ENCODE measurements at places on chromosomes 7 and 10.

- DNase-seq, result no peak
Measured at GRCh38 chr7:24301703-24302102, 17.7 kb downstream of the NPY start.

DNA sequence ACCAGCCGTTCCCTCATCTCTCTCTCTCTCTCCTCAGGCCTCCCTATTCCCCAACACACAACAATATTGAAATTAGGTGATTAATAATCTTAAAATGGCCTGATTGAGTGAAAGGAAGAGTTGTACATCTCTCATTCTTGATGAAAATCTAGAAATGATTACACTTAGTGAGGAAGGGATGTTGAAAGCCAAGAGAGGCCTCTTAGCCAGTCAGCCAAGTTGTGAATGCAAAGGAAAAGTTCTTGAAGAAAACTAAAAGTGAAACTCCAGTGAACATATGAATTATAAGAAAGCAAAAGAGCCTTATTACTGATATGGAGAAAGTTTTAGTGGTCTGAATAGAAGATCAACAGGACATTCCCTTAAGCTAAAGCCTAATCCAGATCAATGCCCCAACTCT, 695.1 kb downstream of the GRID1 start:
- no peak for DNase-seq

GRCh38 chr7:155579565-155579964, 33.2 kb upstream of the CNPY1 start:
- no peak for DNase-seq

GRCh38 chr10:79420974-79421688, 24.3 kb downstream of the ZCCHC24 start:
- no peak for DNase-seq

- no peak for DNase-seq
Measured at GRCh38 chr10:120011359-120012130, 119.0 kb downstream of the SEC23IP start.

DNA sequence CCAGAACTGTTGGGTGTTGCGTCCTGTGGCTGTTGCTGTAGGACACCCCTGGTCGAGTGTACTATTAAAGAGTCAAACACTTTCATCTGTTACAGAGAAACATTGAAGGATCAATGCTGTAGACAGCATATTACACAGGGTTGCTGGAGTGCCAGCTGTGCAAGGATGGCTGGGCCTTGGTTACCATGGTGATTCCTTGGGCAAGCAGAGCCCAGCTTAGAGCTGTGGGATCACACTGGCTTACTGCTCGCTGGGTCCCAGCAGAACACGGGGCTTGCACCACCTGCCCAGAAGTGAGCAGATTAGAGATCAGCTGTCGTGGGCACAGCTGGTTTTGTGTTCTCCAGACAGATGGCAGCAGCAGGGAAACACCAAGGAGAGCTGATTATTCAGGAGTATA, 76.0 kb downstream of the GPR141 start:
- no peak for DNase-seq

- DNase-seq, result no peak
Measured at GRCh38 chr7:92025260-92025659, 84.6 kb downstream of the AKAP9 start.

DNA sequence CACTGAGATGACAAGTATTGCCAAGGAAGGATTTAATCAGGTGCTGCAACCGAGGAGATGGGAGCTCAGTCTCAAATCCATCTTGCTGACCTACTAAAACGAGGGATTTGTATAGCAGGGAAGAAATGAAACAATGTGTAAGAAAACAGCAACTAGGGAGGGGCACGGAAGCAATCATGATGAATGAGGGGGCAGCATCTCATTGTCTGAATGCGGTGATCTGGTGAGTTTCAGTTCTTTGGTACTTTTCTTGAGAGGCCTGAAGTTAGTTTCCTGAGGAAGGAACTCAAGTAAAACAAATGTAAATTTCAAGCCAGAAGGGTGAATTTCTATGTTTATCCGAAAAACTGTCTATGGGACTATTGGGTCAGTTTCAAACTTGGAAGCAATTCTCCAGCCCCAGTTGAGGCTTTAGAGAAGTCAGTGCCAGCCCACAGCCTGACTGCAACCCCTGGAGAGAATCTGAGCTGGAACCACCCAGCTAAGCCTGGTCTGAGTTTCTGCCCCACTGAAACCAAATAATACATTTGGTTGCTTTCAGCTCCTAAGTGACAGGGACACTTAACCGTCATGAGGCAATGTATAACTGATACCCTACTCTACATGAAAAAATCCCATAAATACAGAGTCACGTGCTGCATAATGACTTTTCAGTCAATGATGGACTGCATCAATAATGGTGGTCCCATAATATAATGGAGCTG, 45.8 kb upstream of the TNS3 start:
- DNase-seq, result no peak

GRCh38 chr7:78066599-78066998, 268.0 kb downstream of the PHTF2 start:
- no peak for DNase-seq

- DNase-seq, result no peak
Measured at GRCh38 chr7:44574287-44574872, 672 bp upstream of the DDX56 start.

DNA sequence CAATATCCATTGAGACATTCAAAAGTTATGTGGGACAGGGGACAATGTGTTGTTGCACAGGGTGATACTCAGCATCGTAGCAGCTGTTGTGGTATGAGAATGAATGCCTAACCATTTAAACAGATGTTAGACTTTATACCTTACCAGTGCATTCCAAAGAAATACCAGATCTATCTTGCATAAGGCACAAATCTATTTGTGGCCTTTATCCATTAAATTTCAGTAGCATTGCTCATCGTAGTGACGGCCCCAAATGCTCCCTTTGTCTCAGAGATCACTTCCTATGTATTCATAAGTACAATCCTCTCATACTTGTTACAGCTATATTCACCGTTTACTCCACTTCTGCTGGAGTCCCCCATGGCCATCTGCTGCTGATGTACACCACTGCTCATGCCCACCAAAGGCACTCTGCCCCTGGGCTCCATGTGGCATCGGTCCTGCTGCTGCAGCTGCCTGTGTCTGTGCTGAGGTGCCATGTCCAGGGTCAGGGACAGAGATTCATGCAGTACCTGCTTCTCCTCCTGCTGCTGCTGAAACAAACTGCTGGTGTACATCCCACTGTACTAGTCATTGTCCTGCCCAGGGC, 96.3 kb downstream of the CPED1 start:
- DNase-seq, result no peak

DNA sequence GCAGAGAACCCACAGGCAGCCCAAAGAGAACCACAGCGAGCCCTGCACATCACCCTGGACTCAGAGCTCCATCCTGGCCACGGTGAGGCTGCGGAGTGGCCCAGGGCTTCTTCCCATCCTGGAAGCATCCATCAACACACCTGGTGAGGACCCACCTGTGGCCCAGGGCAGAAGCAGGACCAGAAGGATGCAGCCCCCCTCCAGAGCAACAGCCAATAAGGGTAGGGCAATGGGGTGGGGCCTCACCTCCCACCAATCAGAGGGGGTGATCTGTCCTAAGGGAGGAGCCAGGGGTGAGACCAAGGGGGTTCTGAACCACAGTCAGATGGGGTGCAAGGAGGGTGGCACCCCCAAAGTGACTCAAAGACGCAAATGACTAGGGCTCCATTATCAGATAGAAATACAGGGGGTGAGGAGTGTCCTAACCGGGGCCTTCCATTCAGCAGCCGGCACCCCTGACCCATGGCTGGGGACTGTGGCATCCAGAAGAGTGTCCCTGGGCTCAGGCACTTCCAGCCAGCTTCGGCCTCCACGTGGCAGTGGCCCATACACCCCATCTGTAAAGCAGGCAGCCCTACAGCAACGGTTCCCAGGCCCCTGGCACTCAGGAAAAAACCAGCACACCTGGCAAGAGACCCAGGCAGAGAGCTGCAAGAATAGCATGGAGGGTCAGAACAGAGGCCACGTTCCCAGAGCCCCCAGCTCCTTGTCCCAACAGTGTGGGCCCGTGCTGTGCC, 36.9 kb downstream of the STK32C start:
- no peak for DNase-seq

DNA sequence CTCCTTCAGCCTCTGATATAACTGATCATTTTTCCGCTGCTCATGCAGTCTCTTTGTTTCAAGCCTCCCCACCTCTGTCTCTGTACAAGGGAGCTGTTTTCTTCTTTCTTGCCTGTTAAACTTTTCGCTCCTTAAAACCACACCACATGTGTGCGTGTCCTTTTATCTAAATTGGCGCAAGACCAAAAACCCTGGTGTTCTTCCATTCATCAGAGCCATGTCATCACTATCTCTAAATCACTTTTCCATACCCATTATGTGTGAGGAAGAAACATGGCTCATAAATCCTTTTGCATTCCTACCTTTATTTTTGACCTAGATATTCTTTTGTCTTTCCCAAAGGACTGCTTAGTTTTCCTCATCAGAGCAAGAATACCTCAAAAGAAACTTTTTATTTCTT, 239.0 kb upstream of the IMMP2L start:
- no peak for DNase-seq

DNA sequence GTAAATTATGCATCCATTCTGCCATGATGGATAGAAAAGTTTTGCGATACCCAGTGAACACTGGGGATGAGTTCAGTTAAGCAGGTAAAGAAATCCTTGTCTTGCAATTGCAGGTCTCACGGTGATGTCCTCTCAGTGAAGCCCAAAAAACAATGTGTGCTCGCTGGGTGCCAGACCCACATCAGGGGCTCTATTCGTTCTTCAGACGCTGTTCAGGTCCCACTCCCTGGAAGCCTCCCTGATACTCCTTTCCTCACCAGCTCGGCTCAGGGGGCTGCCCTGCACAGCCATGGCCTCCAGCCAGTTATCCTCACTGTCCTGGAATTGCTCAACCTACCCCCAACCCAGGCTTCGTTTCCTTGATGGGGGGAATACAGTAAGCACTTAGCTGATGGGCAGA, 323.5 kb downstream of the ADARB2 start:
- no peak for DNase-seq

DNA sequence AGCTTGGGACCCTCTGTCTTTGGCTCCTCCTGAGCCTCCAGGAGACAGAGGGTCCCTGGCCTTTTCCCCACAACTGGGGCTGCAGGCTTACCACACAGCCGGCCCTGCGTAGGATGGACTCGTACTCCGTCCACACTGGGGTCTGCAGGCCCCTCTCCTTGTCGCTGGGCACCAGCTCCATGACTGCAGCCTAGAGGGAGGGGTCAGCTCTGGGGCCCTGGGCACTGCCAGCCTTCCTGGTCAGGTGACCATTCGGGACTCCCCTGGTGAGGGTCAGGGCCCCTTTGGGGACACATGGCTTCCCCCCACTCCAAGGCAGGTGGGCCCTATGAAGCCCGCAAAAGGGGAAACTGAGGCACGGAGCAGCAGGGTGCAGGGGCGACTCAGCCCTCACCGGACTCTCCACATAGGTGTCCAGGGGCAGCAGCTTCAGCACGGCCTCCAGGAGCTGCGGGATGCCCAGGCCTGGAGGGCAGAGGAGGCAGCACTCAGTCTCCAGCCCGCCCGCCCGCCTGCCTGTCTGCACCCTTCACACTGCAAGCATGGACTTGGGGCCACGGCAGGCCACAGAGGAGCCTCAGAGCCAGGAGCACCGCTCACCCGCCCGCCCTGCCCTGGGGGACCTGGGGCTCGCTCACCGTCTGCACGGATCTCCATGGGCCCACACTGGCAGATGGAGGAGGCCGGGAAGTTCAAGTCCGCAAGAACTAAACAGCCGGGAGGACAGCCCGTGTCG, 1.1 kb downstream of the FUOM start:
- DNase-seq, result no peak

GRCh38 chr10:131238669-131239280, 72.7 kb downstream of the TCERG1L start:
- no peak for DNase-seq

DNA sequence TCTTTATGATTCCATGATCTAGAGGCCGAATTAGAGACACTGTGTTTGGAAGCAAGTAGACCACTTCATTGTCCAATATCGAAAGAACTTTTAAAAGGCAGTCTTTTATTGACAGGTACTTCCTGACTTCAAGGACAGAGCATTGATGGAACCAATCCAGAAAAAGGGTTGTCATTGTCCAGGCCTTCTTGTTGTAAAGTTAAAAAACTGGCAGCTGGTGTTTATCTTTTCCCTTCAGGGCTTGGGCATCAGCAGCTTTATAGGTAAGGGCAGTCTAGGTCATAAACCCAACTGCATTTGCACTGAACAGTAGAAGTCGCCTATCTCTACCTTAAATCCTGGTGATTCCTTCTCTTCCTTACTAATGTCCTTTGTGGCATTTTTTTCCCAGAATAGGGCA, 95.6 kb downstream of the ST7 start:
- no peak for DNase-seq

- DNase-seq, result no peak
Measured at GRCh38 chr7:144830024-144830785, 5.6 kb downstream of the TPK1 start.

DNA sequence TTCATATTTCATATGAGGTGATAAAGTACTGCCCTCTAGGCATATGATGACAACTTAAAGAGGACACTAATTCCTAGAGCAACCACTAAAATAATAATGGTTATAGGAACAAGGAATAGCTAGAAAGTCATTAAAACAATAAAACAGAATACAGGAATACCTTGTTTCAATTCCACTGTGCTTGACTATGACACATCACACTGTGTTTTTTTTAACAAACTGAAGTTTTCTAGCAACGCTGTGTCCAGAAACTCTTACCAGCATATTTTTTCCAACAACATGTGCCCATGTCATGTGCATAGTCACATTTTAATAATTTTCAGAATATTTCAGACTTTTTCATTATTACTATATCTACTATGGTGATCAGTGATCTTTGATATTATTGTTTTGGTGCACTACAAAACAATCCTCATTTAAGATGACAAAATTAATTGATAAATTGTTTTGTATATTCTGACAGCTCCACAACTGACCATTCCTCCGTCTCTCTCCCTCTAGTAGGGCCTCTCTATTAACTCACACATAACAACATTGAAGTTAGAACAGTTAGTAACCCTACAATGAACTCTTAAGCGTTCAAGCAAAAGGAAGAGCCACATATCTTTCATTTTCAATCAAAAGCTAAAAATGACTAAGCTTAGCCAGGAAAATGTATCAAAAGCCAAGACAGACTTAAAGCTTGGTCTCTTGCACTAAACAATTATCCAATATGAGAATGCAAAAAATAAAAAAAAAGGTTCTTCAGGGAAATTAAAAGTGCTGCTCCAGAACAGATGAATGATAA, 85.8 kb downstream of the SNX13 start:
- no peak for DNase-seq

DNA sequence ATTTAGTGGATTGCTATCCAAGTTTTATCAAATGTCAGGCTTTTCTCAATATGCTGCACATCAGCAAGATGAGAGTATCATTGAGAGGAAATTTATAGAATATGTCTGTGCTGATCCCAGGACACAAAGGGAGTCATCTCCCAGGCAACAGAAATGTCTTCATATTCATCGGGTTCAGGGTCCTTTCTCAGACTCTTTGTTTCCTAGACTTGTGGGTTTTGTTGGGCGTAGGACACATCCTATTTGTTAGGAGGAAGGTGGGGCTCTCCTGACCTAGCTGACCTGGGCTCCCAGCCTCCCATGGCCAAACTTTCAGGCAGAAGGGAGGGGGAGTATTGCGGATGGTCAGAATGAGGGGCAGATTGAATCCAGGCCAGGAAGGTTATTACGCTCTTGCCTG, 22.9 kb upstream of the NPS start:
- DNase-seq, result no peak

GRCh38 chr7:66682350-66683093, 53.8 kb downstream of the KCTD7 start:
- DNase-seq, result no peak

Measured in putamen (tissue), 1 donor.